Activated CD4-positive, alpha-beta T cell treated with anti-CD3 and anti-CD28 coated beads for 1 hour (primary cell): ENCODE measurements at places on chromosomes 6 and 20.

GRCh38 chr6:136335736-136336363 is 46.2 kb upstream of the BCLAF1 start:
- DNase-seq = no peak

GRCh38 chr6:107186047-107186446 is 70.7 kb upstream of the BEND3 start:
- DNase-seq = no peak

DNA sequence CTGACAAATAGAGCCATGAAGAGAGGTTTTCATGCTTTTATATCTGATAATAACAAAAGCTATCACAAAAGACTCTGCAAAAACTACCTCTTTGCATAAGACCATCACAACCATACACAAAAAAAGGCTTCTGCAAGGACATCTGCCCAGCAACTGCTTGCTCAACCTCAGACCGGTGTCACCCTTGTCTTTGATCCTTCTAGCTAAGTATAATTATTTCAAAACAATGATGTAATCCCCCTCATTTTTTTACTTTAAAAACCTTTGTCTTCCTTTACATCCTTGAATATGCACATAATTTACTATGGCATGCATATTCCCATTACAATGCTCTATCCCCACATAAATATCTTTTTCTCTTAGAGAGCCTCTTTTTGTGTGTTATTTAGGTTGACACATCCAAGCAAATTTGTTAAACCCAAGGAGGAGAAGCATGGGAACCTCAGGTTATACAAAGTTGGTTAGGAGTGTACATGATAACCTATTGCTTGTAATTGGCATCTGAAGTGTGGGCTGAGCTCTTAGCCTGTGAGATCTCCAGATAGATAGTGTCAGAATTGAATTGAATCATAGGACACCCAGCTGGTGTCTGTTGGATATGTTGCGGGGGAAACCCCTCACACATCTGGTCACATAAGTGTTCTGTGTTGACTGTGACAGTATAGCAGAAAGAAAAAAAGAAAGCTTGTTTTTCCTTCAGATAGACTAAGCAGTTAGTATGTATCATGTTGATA is 20.7 kb upstream of the CGA start:
- DNase-seq = no peak

DNA sequence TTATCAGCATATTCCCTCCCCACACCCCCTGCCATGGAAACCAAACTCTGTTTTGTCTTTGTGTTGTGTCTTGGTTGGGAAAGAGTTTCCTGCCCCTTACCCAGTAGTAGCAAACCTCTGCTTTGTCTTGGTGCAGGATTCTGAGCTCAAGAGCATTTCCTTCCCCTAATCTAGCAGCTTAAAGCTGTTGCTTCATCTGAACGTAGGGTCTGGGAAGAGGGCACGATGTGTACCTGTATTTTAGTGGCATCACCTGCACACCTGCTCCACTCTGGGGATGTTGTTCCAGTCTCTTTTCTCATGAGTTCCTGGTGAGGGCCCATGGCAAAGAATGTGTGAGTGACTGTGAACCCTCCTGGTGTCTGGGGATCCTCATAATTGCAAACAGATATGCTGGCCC is 164.7 kb downstream of the SCP2D1 start:
- no peak for DNase-seq

DNA sequence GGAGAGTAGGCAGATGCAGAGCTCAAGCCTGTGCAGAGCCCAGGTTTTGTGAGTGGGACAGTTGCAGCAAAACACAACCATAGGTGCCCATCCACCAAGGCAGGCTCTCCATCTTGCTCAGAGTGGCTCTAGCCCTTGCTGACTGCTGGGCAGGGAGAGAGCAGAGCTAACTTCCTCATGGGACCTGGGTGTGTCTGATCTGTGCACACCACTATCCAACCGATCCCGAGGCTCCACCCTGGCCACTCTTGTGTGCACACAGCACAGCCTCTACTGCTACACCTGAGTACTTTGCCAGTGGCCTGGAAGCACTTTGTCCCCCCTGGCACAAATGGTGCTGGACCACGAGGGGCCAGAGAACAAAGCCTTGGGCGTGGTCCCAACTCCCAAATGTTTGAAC is 7.9 kb upstream of the DEFB125 start:
- DNase-seq = no peak

DNA sequence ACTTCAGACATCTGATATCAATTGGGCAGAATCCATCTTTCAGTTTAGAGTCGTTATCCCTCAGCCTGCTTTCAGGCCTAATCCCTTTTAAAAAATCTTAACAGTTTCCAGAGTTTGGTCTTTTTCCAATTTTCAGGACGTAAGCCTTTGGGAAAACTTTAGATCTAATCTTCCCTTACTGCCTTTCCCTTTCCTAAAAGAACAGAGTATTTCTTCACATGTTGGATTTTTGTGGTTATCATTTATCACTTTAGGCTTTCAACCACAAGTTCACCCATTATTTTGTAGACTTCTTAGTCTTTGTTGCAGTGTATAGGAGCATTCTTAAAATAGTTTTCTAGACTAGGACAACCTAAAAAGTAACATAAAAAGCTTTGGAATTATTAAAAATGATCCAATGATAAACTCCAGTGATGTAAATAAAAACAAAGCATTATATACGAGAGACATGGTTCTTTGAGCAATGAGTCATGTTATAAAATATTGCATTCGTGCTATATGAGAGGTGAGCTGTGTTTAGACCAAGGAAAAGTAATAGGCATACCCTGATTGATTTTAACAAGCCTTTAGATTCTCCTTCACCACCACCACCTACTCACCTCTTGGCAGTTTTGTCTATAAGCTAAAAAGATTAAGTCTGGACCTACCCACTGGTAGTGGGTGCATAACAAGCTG is 90.4 kb upstream of the MCHR2 start:
- DNase-seq = no peak

GRCh38 chr6:166910601-166911000 is 45.7 kb downstream of the RNASET2 start:
- DNase-seq = no peak

DNA sequence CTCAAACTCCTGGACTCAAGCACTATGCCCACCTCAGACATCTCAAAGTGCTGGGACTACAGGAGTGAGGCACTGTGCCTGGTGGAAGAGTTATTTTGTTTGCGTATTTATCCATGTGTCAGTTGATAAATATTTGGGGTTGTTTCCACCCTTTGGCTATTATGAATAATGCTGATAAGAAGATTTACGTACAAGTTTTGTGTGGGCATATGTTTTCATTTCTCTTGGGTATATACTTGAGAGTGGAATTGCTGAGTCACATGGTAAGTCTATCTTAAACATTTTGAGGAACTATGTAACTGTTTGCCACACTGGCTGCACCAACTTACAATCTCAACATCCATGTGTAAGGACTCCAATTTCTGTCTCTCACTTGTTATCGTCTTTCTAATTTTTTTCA is 200.3 kb downstream of the RNGTT start:
- DNase-seq = no peak

DNA sequence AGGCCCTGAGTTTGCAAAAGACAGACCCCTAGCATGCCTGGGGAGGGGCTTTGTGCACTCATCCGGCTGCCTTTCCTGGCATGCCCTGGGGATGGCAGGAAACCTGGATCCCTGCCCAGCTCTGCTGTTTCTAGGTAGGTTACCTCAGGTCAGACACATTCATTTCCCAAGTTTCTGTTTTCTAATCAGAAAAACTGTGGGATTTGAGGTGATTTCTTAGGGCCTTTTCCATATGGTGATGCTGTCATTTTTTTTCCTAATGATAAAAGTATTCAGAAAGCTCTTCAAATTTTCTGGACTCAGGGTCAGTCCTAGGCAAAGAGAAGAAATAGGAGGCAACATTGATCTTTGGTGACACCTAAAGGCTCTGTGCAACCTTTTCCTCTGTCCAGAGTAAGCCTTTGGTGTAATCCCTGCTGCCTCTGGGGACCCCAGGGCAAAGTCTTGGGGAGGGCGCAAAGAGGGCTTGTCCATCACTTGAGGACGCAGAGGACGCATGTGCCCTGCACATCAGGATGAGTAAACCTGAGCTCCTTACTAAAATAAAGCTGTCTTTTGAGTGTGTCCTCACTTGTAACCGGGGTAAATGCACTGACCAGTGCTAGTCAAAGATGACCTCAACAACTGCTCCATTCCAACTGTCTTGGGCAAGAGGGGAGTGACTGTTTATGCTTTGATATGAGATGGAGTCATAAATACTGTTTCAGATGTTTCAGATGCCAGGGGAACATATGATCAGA is 13.5 kb upstream of the TRAM2 start:
- DNase-seq = no peak

GRCh38 chr6:89530982-89531381 is 98.0 kb downstream of the ANKRD6 start:
- DNase-seq = no peak

DNA sequence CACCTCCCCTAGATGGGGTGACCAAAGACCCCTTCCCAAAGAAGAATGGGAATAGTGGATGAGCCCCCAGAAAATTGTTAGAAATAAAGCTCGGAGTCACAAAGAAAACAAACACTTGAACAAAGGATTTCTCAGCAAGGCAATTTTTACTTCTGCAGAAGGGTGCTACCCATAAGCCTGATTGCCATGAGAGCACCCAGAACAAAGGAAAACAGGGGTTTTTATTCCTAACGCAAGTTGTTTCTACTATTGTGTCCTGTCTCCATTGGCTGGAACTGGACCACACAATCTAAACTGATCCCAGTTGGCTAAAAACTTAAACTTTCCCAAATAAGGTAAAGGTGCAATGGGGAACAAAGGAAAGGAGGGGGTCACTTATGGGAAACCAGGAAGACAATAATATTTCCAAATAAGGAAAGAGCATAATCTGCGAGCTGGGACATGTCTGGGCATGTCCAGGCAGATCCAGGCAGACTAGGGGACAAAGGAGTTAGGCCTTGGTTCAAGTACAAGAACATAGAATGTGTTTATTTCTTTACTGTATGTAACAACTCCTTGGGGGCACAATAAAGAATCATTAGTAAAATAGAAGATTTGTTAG is 20.0 kb downstream of the HLA-B start:
- DNase-seq = no peak

DNA sequence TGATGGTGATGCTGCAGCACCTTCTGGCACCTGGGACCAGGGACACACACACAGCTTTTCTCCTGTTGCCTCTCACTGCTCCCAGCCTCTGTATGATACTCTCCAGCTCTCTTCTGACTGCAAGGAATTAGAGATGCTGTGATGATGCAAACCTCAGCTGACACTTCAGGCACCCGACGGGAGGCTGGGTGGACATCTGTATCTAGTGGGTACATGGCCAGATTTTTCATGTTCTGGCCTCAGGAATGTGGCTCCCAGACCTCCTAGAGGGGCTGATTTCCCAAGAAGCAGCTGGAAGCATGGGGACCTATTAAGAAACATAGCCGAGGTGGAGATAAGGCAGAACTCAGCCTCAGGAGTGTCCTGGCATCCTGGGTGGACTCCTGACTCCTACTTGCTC is 6.8 kb upstream of the EPB41L1 start:
- DNase-seq = no peak

GRCh38 chr20:42686057-42686456 is 503.6 kb downstream of the PTPRT start:
- DNase-seq = no peak

DNA sequence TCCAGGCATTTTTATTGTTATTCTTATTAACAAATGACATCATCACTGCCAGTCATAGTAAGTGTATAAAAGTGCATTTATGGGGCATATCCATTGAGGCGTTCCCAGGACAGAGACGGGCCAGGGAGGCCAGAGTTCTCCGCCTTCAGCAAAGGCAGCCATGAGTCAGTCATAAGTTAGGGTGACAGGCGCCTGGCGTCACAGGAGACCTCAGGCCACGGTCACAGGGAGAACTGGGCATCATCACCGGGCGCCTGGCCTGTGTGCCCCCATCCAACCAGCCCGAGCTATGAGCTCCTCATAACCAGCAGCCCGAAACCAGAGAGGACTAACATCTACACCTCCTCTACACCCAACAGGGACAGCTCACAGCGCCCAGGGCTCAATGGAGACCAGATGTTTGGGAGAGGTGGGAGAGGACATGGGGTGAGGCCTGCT is 259.2 kb downstream of the DLL1 start:
- no peak for DNase-seq

DNA sequence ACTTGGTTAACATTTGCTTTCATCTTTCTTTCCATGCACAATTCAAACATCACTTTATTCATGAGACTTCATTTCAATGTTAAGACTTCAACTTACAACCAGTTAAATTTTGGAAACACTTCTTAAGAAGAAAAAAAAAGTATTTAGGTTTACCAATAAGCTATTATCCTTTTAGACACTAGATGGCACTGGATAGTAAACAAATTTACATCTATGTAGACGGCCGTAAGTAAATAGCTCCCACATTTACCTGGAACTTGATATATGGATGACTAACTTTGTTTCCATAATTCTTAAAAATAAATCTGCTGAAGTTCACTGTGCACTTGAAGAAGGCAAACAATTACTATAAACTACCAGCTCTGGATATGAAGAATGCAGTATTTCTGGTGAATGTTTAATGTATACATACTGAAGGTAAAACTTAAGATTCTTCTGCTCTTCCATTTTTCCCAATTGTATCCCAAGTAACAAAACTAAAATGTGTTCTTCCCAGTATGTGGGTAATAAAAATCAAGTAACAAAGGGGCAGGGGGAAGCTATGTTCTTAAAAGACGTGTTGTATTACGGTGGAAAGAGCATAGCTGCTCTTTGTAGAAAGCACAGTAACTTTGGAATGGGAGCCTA is 130.6 kb upstream of the C6orf118 start:
- no peak for DNase-seq

DNA sequence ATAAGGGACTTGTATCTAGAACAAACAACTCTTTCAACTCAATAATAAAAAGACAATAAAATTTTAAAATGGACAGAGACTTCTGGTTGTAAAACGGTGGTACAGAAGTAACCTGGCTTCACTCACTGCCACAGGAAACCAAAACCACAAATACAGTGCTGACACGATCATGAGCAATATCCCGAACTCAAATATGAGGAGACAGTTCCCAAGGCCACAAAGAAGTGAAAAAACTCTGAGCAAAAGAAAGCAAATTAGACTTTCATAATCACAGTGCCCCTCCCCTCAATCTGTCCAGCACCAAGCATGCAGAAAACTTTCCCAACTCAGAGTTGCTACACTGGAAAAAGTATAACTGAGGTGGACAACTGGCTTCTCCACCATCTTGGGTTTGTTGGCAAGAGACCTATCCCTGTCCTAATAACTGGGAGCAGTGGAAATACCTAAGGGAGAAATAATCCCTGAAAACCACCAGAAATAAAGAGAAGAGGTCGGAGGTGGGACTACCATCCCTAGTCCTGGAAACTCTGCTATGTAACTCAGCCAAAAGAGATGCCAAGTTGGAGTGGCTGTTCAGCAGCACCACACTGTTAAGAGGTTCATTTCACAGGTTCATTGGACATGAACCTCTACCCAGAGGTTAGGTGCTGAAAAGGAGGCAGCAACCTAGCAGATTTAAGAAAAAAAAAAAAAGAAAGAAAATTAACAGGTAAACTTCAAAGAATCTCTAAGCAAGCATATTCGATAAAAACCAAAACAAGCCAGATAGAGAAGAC is 55.5 kb downstream of the REV3L start:
- no peak for DNase-seq

- no peak for DNase-seq
Measured at GRCh38 chr20:33569802-33570391, 80.0 kb downstream of the CBFA2T2 start.
